ENCODE measurements at places on chromosomes 16 and 17.
A peak's percentile ranks its signal among the peaks of the same experiment; 100 is the strongest.

DNA sequence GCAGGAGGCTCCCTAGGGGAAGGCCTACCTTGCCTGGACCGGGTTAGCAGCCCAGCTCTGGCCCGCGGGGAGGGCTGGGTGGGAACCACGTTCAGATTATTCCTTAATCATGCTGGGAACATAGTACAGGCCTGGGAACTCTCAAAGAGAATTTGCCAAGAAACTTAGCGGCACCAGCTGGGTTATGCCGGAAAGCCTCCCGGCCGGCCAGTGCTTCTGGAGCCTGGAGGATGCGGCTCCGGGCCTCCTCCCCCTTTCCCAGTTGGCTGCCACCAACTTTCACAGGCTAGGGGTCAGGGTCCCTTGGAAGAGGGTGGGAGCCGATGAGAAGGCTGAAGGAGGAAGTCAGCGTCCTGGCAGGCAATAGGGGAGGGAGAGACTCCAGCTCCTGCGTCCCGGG lies 10.8 kb downstream of the NGFR start:
- DNase-seq: no peak

- no peak for DNase-seq
These were observed 146.4 kb downstream of the MSI2 start for GRCh38 chr17:57402681-57403180.

DNA sequence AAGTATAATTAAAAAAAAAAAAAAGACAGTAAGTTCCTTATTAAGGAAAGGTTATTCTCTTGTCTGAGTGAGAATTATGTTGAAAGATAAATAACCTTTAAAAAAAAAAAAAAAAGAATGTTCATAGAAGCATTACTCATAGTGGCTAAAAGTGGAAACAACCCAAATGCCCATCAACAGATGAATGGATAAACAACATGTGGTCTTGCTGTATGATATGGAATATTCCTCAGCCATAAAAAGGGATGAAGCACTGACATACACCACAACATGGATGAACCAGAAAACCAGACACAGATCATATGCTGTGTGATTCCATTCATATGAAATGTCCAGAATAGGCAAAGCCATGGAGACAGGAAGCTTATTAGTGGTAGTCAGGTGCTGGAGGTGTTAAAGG lies 9.2 kb upstream of the CCNF start:
- no peak for DNase-seq

DNA sequence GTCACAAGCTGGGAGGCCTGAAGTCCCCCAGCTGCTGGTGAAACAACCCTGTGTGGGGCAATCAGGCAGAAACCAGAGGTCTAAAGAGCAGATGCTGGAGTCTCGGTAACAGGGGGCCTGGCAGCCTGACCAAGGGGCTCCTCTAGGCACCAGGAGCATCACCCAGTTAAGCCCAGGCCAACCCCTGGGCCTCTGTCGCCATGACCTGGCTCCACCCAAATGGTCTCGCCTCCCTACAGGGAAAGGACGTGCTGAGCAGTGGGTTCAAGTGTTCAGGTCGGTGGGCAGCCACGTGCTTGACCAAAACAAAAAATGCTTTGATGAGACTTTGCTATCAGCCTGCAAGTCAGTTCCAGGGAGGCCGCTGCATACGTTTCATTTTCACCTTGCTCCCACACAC lies 240.3 kb downstream of the ZNF423 start:
- DNase-seq: no peak

- DNase-seq: no peak
These were observed 17.2 kb upstream of the RABEP1 start for GRCh38 chr17:5264893-5265292.

- no peak for DNase-seq
These were observed 22.5 kb upstream of the ETV4 start for GRCh38 chr17:43568506-43569082.

DNA sequence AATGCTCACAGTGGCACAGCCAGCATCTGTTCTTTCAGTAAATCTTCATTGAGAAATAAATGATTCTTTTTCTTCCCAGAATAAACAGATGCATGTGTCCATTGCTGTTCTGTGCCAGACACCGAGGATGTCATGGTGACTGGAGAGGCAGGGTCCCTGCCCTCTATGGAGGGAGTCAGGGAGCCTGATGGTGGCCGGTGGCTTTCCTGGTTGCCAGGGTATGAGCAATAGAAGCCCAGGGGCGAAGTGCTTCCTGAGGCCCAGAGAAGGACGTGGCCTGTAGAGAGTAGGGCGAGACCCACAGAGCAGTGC lies 29.9 kb upstream of the NUDT16L1 start:
- DNase-seq: peak; percentile 58

- no peak for DNase-seq
These were observed 12.4 kb downstream of the CBLN1 start for GRCh38 chr16:49269201-49269600.

DNA sequence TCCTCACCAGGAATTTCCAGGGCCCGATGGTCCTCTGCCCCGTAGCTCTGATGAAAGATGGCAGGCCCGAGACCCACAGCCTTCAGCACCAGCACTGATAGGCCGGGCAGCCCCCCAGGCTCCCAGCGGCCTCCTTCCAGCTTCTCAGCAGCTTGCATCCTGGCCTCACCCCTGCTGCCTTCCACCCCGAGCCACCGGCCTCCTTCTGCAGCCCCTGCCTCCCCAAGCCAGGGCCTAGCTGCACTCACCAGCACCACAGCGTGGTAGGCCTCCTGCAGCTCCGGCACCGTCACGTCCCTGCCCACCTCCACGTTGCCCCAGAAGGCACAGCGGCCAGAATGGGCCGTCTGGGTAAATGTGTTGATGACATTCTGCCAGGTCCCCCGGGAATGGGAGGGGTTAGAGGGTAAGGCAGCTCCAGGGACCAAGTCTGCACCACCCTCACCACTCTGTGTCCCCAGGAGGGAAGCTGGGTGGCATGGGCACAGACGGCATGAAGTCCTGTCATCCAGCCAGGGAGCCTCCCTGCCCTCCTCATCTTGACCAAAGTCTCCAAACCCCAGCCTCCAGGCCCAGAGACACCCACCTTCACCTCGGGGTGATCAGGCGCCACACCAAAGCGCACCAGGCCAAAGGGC lies 6.5 kb downstream of the FDXR start:
- DNase-seq: no peak

GRCh38 chr17:76881408-76881807 lies 13.2 kb downstream of the MGAT5B start:
- DNase-seq: no peak

- no peak for DNase-seq
These were observed 39.3 kb upstream of the CLEC18B start for GRCh38 chr16:74460542-74460941.

DNA sequence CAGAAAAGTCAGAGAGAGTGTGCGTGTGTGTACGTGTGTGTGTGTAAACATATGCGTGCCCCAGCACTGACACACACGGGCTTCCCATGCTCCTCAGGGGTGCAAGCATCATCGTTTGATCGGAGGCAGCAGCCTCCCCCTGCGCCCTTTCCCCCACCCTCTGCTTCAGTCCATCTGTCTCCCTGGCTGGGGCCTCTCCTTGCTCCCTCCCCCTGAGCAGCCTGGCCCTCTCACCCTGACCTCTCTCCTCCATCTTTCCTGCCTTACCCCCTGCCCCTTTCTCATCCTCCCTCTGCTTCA lies 4.4 kb downstream of the STX1B start:
- DNase-seq: peak; percentile 81

- no peak for DNase-seq
These were observed 3.6 kb upstream of the MAP3K14 start for GRCh38 chr17:45320349-45320930.

DNA sequence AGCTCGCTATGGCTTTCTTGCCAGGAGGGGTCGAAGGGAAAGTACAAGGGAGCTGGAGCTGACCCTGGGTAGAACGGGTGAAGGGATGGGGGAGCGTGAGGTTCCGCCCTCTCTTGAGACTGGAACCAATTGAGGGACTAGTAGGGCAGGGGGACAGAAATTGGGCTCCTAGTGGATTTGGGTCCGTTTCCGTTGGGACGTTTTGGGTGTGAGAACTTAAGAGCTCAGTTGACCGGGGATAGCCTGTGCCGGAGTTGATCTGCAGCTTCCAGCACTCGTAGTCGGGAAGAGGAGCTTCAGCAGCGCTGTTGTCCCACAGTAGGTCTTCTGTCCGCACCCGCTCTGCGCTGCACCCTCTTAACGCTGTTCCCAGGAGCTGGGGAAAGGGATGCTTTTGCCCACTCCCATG lies 481 bp downstream of the CNTROB start:
- DNase-seq: peak; percentile 46

DNA sequence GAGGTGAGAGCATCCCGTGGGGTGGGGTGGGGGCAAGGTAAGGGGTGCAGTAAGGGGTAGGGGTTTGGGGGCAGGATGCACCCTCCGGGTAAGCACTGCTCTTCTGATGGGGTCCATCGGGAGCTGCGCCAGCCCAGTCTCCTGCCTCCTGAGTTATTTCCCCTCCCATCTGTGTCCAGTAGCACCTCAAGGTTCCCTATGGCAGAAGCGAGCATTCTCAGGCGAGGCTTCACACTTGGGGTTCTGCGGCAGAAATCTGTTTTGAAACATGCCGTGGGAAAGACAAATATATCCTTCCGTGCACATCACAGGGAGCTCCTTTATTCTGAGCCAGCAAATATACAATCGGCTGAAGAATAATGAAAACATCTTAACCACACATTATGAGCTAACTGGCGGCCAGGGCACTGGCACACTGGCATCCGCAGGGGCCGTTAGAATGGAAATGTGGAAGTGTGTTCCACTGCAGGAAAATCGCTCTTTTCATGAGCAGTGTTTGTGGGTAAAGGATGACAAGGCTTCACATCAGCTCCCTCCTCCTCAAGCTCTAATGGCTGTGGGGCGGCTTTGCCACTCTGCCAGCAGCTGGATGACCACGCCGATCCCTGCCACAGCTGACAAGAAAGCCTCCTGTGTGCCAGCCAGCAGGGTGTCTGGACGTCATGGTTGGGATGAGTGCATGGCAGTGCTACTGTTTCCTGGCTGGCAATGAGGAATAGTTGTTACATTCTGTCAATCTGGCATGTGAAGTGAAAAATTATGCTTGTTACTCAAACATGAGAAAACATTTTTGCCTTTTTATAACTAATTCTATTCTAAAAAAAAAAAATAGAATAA lies 20.0 kb downstream of the MTHFSD start:
- no peak for DNase-seq

DNA sequence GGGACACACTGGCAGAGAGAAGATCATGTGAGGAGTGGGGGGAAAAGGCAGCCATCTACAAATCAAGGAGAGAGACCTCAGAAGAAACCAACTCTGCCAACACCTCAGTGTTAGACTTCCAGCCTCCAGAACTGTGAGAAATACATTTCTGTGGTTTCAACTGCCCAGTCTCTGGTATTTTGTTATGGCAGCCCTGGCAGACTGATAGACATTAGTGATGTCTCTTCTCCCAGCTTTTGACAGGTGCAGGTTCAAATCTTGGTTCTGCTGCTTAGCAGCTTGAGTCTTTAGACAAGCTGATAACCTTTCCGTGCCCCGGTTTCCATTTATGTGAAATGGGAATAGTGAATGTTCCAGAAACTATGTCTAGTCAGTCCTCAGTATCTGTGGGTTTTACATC lies 199.5 kb downstream of the SNX29 start:
- no peak for DNase-seq

DNA sequence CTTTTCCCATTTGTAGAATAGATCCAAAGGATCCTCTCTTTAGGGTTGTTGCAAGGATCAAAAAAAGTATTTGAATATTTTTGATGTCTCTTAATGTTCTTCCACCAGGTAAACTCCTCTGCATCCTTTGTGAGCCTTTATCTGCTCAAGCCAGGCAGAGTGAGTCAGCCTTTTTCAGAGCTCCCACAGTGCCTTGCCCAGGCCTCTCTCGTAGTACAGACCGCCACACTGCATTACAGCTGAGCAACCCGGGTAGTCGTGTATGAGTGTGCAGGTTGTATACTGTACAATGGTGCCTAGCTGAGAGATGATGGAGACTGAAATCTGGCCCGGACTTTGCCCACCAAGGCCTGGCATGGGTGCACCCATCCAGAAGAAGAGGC lies 20.9 kb downstream of the RHBDL3 start:
- no peak for DNase-seq

DNA sequence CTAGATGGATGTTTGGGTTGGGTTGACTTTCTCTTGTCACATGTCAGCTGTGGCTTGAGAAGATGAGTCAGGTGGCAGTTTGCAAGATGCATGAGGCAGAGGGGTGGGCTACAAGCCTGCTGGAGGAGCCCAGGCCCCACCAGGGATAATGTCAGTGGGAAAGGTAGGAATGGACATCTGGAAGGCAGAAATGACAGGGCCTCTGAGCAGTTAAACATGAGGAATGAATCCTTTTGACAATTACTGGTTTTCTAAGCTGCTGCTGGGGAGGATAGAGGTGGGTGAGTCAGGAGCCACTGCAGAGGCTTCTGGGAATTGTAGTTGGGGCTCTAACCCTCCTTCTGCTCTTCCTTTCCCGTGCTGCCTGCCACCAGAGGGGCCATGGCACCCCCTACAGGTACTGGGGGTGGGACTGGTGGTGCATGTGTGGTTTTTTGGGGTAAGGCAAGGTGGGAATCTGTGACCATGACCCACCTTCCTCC lies 15.7 kb downstream of the SLC52A1 start:
- no peak for DNase-seq

DNA sequence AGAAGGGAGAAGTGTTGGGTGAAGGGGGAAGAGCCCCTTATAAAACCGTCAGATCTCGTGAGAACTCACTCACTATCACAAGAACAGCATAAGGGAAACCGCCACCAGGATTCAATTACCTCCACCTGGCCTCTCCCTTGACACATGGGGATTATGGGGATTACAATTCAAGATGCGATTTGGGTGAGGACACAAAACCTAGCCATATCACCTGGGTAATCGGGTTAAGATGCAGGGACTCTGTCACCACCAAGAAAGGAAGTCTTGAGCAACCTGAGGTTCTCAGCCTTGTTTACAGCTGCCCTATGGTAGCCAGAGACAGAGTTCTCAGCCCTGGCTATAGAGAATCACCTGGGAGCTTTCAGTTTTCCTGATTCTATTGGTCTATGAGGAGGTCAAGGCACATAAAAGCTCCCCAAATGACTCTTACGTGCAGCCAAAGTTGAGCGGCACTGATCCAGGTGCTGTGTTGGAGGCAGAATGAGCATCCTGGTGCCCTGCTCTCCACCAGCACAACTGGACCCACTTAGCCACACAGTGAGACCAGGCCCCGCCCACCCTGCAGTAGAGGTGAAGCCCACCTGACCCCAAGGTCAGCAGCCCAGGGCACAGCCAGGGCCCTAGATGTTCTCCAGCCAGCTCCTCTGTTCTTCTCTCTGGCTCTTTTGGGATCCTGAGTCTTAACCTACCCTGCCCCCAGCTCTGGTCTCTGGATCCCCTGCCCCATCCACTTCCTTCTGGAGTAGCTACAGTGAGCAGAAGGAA lies 138.5 kb upstream of the CDH5 start:
- no peak for DNase-seq

DNA sequence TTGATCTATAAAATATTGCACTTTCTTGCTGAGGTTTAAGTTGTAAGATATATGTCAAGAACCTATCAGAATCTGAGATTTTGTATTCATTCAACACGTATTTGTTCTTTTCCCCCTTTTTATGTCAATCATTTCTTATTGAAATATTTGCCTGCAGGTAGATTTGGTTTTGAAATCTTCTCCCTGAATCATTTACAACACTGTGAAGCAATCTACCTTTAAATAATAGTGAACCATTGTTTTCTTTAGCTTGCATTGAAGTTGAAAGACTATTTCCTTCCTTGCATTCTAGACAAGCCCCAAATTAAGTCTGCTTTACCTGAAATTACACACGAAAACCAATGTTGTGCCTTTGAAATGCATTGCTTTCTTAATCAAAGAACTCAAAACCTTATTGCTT lies 460.2 kb downstream of the KIF2B start:
- DNase-seq: no peak

Data from NCI-H2171 treated with DMSO at 0.1 percent for 48 hours (cell line).